ENCODE measurements at places on chromosomes 5 and 9. TPM values are rescaled to one million over a fixed set of nuclear protein-coding genes. Genes with fewer than 3 reads are reported as not detected.
A peak's percentile ranks its signal among the peaks of the same experiment; 100 is the strongest.

DNA sequence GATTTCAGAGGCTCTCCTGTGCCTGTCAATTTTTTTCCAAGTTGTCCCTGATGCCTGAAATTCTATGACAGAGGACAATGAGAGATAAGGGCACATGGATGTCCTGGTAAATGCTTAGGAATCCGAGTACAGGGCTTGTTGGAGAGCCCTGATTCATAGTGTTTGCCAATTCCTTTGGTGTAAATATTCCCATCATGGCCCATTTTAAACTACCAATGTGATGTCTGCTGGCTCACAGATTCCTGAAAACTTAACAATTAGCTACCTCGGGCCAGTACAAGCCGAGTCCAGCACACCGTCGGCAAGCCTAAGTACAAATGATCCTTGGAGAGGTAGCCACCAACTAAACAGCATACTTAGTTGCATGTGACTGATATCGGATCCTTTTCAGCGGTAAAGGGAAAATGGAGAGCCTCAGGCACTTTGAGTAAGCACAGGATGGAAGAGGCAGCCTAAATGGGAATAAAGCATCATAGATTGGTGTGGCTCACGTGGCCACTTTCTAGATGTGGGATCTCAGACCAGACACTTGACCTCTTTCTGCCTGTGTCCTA, 3.6 kb downstream of the ITK start:
- DNase-seq: no peak

DNA sequence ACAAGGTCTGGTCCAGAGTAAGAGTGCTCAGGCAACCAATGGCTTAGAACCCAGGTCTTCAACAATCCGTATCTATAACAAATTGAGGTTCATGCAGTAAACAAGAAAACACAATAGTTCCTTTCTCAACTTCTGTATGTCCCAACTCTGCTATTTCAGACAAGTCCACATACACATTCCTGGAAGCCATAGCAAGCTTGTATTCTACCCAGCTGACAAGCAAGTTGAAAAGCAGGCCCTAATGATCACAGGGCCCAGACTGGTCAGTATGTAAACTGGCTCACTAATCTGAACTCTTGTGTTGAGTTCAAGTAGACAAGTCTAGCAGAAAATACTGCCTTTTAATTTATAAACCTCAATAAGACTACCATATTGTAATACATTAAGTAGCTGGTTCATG, 26.9 kb downstream of the FNIP1 start:
- no peak for DNase-seq

- DNase-seq: no peak
These were observed 25.2 kb upstream of the CEMIP2 start for GRCh38 chr9:71793386-71794105.

Gene SMIM33
- total RNA-seq: not detected

Gene DDX4
- not detected for total RNA-seq

DNA sequence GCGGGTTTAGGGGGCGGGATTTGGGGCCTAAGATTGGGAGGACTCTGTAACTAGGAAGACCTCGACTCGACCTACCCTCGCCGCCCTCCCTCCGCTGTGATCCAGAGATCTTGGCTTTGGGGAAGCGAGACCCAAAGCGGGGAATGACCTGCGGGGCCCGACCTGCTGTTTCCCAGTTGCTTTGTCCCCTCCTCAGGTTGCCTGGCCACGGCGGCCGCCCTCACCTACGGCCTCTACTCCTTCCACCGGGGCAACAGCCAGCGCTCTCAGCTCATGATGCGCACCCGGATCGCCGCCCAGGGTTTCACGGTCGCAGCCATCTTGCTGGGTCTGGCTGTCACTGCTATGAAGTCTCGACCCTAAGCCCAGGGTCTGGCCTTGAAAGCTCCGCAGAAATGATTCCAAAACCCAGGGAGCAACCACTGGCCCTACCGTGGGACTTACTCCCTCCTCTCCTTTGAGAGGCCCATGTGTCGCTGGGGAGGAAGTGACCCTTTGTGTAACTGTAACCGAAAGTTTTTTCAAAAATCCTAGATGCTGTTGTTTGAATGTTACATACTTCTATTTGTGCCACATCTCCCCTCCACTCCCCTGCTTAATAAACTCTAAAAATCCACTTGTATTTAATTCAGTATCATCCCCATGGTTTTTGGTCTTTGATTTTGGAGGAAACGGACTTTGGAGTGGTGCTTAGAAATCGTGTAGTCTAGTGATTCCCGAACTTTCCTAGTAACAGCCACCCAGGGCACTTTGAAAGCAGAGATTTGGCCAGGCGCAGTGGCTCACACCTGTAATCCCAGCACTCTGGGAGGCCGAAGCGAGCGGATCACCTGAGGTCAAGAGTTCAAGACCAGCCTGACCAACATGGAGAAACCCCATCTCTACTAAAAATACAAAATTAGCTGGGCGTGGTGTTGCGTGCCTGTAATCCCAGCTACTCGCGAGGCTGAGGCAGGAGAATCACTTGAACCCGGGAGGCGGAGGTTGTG, 878 bp downstream of the HIGD2A start:
- no peak for DNase-seq

GRCh38 chr5:71528206-71528605, 58.9 kb upstream of the MCCC2 start:
- DNase-seq: no peak

DNA sequence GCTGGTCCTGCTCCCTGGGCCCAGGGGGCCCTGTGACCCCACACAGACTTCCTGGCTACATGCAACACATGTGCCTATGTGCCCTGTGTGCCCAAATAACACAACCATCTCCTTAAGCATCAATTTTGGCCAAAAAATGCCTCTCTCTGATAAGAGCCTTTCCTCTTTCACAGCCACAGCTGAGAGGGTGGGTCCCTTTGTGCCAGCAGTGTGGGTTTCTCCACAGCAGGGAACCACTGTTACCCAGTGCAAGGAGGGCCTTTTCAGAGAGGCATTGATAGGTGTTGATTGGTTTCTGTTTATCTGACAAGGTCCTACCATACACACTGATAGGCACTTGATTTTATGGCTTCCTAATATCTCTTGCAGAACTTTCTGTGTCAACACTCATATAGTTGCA, 42.7 kb downstream of the SYK start:
- no peak for DNase-seq

GRCh38 chr9:122821278-122821943, 7.0 kb downstream of the PDCL start:
- no peak for DNase-seq

GRCh38 chr9:34664281-34665066, 2.0 kb upstream of the CCL27 start:
- peak; percentile 74 for DNase-seq

GRCh38 chr5:137727623-137728022, 8.3 kb downstream of the KLHL3 start:
- no peak for DNase-seq

Gene PLK2
- 4.1 TPM for total RNA-seq

DNA sequence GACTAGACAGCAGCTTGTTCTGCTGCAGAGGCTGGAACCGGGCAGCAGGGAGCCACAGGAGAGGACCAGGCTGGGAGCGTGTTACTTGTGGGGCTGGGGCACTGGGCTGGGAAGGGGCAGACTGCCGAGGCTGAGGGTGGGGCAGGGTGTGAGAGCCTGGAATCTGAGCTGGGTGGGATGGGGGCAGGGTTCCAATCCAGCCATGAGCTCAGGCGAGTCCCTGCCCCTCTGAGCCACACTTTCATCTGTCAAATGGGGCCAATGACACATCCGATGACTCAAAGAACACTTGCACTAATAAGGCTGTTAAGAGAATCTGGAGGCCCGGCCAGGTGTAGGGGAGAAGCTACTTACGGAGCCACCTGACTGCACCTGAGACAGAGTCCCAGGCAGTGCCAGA, 18.7 kb upstream of the WDR38 start:
- DNase-seq: no peak

DNA sequence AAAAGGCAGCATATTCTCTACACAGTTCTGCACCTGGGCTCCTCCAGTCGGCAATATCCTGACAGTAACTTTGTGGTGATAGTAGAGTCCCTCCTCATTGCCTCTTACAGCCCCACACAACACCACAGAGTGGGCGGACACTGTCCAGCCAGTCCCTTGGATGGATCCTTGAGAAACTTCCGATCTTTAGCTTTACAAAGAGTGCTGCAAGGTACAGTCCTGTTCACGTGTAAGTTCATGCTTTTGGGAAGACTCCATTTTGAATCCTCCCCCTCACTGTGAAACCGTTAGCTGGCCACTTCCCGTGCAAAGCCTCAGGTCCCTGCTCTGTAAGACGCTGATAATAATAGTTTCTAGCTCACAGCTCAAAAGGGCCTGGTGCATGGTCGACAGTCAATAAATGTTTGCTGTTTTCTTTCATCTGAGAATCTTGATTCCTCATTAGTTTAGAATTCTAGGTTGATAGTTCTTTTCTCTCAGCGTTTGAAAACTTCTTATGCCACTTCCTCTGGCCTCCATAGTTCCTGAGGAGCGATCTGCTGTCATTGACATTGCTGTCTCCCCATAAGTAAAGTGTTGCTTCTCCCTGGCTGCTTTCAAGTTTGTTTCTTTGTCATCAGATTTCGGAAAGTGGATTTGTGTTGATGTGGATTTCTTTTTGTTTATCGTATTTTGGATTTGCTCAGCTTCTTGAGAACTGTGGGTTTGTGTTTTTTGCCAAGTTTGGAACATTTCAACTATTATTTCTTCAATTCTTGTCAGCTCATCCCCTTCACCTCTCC, 82.9 kb downstream of the COL23A1 start:
- DNase-seq: no peak

Gene CEP72
- total RNA-seq: 23.8 TPM

Gene CD14
- total RNA-seq: 0.42 TPM

DNA sequence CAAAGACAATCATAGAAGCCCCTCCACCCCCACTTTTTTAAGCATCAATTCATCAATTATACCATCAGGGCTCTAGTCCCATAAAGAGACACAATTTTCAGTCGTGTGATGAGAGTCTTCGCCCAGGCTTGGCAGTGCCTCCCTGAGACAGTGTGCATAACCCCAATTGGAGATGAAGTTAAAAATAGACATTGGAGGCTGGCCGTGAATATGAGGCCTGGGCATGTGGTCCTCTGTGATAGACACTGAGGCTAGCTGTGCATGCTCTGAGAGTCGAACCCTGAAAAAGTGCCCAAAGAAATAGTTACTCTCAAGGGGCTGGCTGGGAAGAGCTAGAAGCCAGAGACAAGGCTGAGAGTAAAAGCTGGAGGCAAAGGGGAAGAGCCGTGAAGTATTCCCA, 248.6 kb upstream of the NR4A3 start:
- DNase-seq: no peak

Gene EGFLAM
- not detected for total RNA-seq

Gene NXNL2
- not detected for total RNA-seq

Gene OR1Q1
- total RNA-seq: not detected

DNA sequence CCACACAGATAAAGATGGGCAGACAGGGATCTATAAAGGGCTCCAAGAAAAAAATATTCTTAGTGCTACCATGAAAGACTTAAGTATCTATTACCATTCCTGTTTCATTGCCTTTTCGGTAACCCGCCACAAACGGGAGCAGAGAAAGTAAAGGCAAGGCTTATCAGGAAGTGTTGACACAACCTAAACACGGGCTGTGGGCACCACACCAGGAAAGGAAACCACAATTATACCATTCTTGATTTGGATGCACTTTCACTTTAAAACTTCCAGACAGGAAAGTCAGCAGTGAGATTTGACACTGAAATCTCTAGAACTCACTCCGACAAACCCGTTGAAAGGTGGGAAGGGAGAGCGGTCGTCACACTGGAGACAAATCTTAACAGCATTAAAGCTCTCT, 6.5 kb downstream of the TLE1 start:
- DNase-seq: no peak

GRCh38 chr9:70639853-70640814, 225.7 kb upstream of the KLF9 start:
- no peak for DNase-seq

Gene FUBP3
- 48.4 TPM for total RNA-seq

Gene BSPRY
- 12.2 TPM for total RNA-seq

Gene SPACA9
- 2.7 TPM for total RNA-seq

- DNase-seq: no peak
These were observed 60.0 kb upstream of the TUT7 start for GRCh38 chr9:86413971-86414880.

Gene CDKN2A
- 0.97 TPM for total RNA-seq

DNA sequence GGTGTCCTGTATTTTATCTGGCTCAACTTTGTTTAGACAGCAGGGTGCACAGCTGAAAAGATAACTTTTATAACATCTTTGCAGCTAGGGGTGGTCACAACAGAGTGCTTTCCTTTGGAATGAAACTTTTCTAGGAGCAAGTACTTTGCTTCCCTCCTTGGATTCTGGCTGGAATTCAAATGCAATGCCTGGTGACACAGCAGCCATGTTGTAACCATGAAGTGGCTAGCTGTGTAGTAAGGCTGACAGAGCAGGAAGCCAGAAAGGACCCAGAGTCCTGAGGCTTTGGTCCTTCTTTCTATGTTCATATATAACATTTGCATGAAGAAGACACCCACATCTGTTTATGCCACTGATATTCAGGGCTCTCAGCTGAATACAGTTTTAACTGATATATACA, 48.1 kb downstream of the TENT4A start:
- no peak for DNase-seq

Gene CARTPT
- total RNA-seq: not detected

DNA sequence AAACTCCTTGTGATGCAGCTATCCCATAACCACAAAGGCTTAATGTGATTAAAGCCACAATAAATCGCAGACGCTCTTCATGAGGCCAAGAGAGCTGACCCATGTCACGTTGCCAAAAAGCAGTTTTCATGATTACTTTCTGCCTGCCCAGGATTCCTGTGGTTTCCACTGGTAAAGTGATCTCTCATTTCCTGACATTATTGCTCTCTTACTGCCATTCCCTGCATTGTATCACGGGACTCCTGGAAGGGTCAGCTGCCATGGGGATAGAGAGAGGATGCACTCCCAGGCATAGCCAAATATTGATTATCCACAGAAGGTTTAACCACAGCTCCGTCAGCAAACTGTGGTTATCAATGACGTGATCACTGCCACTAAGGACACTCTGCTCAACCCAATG, 103.8 kb upstream of the SLC1A3 start:
- no peak for DNase-seq

DNA sequence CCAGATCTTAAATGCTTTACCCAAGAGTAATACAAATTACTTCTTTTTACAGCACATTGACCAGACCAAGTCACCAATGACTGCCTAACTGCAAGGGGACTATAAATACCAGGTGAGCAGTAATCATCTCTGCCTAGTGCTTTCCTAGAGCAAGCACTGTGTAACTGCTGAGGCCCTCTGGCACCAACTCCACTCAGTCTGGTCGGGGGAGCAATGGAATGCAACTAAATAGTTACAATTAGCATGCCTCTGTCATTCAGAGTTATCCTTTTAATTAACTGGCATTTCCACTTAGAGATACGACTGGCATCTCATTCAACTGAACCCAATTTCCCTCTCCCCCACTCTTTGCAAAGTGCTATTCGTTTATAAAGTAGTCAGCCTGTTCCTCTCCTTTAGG, 1309.1 kb upstream of the DMAC1 start:
- DNase-seq: no peak

Gene DRD1
- not detected for total RNA-seq

Data from activated naive CD8-positive, alpha-beta T cell treated with anti-CD3 and anti-CD28 coated beads for 36 hours (primary cell).